Suppressor macrophage treated with lipopolysaccharide for 1 hour (primary cell): ENCODE measurements at places on chromosomes 7 and 10.

DNA sequence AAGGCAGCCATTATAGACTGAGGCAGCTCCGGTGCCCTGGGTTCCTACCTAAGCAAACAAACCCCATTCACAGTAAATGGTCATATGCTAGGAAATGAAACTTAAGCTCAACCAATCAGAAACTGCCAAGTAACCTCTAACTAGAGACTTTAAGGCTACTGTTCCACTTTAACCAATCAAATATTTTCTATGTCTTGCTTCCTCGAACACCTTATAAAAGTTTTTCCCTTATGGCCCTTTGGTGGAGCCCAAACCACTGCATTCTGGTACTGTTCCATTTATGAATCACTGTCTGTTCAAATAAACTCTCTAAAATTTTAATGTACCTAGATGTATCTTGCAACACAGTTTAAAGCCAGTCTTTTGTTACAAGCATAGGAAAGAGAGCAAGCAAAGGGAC lies 361.1 kb downstream of the HGF start:
- DNase-seq = no peak

- DNase-seq = no peak
Observed at GRCh38 chr7:125256446-125256845, 326.8 kb upstream of the POT1 start.

DNA sequence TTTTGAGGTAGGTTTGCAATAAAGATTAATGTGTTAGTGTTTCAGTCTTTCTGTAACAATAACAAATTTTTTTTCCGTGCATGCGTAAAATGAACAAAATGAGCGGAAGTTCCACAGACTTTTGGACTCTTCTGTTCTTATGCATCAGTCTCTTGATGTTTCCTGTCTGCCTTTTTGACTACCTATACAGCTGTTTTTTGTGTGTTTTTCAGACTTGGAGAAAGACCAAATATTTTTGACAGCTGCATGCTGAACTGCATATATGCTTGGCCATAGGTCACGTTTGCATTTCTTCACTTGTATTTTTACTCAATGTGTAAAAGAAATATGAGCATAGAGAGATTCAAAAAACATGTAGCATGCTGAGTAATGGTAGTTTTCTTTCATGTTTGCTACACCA lies 119.3 kb downstream of the BBS9 start:
- DNase-seq = no peak

- DNase-seq = no peak
Observed at GRCh38 chr10:34809796-34810195, 5.3 kb downstream of the PARD3 start.

DNA sequence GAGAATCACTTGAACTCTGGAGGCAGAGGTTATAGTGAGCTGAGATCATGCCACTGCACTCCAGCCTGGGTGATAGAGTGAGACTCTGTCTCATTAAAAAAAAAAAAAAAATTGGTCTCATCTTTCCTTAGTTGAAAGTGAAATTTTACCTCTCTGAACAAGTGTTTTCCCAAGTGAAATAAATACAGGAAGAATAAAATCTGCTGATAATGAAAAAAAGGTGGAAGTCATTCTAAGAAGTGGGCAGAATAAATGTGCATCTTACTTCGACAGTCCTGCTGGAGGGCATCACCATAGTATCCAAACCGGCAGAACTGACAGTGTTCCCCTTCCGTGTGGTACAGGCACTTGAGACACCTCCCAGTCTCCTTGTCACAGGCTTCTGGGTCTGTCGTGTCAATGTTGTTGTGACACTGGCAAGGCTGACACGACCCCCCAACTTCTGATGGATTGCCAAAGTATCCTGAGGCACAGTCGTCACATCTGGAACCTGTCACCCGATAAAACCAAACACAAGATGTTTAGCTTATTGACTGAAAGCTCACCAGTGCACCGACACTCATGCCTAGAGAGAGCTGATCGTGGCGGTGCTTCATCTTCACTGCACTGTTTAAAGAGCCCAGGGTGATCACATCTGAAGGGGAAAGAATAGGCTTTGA lies 49.6 kb downstream of the LAMB1 start:
- no peak for DNase-seq

DNA sequence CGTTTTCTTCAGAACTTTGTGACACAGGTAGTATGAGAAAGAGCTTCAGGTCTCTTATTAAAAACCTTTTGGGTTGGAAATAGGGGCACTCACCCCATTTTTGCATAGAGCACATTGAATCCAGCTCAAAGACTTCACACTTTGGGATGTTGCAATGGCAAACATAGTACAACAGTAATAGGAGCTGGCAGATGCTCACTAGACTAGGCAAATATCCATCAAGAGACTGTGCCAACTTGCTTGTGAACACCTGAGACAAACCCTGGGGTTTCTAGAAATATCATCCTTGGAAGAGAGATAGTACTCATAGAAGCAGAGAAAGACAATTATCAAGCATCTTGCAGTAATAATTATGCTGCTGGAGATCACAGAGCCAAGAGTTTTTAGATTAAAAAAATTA lies 280.0 kb downstream of the CACNA2D1 start:
- DNase-seq = no peak
